ENCODE measurements at places on chromosomes 11 and 22.

GRCh38 chr11:31806928-31807798 lies 4.0 kb downstream of the PAX6 start:
- no peak for DNase-seq

- peak; percentile 20 for DNase-seq
Measured at GRCh38 chr11:62974848-62975522, 9.8 kb downstream of the SLC22A6 start.

- no peak for DNase-seq
Measured at GRCh38 chr11:107282195-107282594, 175.4 kb downstream of the CWF19L2 start.

DNA sequence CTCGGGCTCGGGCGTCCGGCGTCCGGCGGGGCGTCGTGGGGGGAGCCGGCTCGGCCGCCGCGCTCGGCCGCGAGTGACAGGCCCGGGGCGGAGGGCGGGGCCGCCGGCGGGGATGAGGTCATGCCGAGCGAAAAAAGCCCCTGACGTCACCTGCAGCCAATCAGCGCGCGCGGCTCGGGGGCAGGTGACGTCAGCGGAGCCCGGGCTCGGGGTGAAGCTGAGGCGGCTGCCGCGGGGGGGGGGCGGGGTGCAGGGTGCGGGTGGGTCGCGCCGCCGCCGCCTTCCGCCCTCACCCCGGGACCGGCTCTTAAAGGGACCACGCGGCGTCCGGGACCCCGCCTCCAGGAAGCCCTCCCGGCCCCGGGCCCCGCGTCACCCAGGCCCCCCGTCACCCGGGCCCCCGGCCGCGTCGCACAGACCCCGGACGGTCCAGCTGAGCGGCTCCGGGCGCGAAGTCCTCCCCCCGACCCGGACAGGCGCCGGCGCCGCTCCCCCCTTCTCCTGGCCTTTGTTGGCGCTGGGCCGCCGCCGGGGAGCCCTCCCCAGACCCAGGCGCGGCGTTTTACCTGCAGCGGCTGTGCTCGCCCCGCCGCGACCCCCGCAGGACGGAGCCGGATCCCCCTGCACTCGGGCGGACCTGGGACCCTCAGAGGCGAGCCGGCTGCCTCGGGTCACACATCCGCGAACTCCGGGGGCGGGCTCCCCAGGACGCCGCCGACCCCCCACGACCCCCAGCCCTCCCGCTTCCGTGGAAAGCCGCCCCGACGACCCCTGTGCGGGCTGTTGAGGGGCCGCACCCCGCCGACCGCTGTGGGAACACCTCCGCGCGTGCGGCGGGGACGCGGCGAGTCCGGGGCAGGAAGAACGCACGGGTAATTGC lies at the start of gene DUSP8:
Gene DUSP8 (minus strand): TSS at position 75 of the 880 bp plus-strand sequence. CDS start 6,445 bp downstream, outside the sequence.
- no peak for DNase-seq

DNA sequence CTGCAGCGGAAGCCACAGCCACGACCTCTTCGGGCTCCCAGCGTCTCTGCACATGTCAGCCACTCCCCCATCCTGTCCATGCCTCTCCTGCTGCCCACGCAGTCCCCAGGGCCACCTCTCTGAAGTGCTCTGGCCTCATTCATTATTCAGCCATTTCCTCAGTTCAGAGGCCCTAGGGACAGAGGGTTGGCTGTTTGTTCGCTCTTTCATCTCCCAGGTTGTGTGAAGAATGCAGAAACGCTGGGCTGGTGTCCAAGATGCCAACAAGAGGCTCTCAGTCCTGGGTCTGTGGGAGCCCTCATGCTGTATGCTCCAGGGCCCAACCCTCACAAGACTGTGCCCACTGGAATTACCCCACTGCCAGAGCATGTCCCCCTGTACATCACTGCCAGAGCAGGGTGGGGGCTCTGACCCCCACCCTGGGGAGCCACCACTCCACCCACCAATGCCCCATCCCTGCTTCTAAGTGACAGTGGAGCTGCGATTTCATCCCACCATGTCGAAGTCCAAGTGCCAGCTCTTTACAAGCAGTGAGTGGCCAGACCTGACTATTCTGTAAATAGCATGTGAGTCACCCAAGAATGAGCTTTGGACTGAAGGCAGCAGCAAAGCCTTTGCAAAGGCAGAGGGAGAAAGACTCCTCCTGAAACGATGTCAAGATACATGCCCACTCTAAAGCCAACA lies 209.6 kb downstream of the BUD13 start:
- no peak for DNase-seq

GRCh38 chr11:109426442-109427240 lies 4.7 kb downstream of the C11orf87 start:
- peak; percentile 2 for DNase-seq

DNA sequence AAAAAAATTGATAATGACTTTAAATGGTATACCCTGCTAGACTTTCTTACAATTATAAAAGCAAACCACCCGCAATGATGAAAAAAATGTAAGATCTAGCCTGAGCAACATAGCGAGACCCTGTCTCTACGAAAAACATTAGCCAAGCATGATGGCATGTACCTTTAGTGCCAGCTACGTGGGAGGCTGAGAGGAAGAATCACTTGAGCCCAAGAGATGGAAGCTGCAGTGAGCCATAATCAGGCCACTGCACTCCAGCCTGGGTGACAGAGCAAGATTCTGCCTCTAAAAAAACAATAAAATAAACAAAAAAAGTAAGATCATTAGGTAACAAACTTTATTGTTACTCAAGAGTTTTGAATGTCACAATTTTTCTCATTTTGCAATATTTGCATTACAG lies 39.2 kb downstream of the KMT5B start:
- no peak for DNase-seq

DNA sequence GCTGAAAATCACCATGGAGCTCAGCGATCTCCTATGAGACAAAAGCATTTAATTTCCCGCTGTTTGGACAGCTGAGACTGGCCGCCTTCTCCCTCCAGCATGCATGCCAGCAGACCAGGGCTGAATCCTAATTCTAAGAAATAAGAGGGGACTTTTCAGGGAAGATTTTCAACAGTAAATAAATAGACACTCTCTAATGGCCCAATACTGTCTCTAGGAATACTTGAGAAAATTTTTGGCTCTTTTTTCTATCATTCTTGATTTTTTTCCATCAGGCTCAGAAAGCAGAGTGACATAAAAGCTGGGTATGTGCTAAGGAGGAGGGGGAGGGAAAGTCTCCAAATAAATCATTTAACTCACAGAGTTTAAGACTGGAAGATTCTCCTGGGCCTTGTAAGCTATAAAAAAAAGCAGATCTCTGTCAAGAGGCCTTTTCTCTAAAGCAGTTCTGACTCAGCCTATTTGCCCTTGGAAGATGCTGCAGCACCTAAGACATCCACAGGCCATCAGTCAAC lies 17.6 kb upstream of the SPON1 start:
- DNase-seq = no peak

DNA sequence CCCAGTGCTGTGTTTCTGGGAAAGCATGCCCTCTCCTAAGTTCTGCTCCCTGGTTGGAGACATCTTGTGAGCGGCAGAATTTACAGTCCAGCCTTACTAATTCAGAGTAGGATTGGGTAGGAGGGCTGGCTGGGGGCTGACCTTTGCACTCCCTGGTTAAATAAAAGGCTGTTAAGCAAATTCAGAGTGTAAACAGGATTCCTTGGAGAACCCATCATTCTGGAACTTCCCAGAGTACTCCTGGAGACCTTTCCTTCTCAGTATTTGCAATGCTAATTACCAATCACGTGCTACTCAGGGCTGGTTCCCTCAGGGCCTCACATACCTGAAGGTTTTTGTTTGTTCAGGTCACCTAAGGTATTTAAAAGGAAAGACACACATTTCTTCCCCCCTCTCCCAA lies 340.2 kb downstream of the TBC1D22A start:
- DNase-seq = no peak

DNA sequence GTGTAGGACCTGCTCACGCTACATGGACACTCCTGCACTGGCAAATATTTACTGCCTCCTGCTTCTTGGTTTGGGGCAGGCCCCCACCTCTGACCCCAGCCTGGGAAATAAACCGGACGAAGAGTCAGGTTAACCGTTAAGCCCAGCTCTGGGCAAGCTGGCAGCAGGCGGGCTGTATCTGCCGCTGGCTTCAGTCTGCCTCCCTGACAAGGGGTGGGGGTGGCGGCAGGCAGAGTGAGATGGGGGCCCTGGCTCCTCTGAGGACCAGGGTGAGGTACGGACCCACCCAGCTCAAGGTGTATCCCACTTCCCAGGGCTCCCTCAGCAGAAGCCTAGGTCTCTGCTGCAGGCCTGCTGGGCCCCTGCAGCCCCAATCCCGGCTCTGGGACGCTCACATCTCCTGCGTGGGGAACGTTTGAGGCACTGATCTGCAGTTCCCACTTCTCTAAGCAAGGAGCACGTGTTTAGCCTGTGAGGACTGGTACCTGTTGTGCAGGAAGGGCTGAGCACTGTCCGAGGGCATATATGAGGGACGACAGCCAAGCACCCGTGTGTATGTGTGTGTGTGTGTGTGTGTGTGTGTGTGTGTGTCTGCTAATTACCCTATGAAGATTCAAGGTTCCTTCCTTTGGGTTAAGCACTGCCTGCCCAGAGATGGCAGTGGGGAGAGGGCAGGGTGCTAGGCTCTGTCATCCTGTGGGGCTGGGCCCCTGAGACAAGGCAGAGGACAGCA lies 1.1 kb upstream of the LRRC75B start:
- no peak for DNase-seq

GRCh38 chr11:43941257-43941994 lies 1.0 kb upstream of the C11orf96 start:
- DNase-seq = no peak

- no peak for DNase-seq
Measured at GRCh38 chr11:101428918-101429317, 154.9 kb downstream of the TRPC6 start.

DNA sequence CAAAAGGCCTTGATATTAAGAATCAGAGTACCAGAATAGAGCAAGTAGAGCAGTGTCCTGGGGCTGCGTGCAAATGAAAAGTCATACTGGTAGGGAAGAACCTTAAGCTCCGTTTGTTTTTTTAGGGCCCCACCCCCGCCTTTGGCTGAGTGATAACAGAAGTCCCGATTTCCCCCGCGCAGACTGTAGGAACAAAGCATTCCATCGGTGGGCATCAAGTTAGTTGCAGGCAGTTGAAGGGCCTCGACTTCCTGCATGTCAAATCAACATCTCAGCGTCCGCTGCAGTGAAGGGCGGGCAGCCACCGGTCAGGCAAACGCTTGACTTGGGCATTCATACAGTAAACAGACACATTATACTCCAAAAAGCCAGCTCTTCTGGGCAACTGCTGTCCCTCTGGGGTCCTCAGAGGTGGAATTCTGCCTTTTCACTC lies 11.7 kb downstream of the LRP4 start:
- DNase-seq = no peak

- DNase-seq = no peak
Measured at GRCh38 chr11:45649544-45650165, 15.8 kb downstream of the CHST1 start.

DNA sequence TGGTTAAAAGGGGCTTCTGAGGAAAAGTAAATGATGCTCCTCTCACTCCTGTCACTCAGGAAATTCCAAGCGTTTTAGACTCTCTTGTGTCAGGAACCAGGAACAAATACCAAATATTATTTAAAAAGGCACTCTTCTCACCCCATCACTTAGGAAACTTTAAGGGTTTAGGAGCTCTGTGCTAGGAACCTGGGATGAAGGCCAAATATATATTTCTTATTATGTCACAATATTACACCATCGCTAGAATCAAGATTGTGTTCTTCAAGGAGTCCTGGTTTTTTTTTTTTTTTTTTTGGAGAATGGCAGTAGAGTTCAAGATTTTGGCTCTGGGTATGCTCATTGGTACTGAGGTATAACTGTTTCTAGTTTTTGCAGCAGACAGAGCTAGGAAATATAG lies 79.0 kb upstream of the HEPHL1 start:
- DNase-seq = no peak

DNA sequence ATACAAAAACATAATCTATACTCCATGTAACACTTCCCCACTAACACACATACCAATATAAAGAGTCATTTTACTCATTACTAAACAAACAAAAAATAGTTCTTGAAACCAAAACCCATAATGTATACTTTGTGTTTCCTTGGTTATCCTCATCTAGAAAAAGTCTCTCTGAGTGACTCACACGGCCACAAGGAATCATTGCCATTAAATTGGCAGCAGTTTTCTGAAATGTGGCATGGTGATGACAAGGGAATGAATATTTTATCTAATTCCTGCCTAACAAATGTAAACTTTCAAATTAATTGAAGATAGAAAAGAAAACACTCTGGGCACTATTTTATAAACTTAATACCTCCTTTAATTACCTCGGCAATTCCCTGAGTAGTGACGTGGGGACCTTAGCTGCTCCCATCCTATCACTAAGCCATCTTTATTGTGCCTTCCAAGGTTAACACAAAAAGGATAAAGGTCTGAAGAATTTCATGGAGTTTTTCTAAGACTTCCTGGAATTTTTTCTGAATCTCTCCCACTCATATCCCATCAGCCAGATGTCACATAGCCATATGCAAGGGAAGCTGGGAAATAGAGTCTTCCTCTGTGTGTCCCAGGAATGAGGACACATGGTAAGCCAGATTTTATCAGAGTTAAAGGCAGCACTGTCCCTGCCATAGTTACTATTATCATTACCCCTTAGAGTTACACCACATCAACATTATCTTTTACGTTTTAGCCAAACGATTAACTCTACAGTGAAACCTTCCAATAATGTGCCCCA lies 857.2 kb upstream of the TENM4 start:
- DNase-seq = no peak

- DNase-seq = no peak
Measured at GRCh38 chr11:80595011-80595410, 1154.2 kb upstream of the TENM4 start.

- no peak for DNase-seq
Measured at GRCh38 chr11:12110714-12111548, 541 bp downstream of the MICAL2 start.

- DNase-seq = no peak
Measured at GRCh38 chr11:64069401-64070313, 33.9 kb downstream of the FLRT1 start.

DNA sequence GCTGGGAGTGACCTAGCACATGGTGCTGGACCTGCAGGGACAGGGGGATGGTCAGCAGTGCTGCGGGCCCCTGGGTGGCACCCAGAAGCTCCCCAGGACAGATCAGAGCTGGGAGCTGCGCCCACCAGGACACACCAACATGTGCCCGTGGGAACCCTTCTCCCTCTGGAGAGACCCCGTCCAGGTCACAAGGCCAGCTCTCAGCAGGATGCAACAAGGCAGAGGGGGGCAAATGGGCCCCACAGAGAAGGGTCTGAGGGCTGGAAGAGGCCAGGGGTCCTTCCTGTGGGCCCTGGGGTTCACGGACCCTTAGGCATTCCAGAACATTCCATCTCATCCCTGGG lies 6.2 kb downstream of the DUSP8 start:
- no peak for DNase-seq

- no peak for DNase-seq
Measured at GRCh38 chr11:5564259-5565019, 16.1 kb upstream of the OR52H1 start.
